ENCODE measurements at places on chromosomes 12 and 14.

- no peak for DNase-seq
Observed at GRCh38 chr12:46534327-46534840, 161.8 kb upstream of the SLC38A2 start.

- no peak for DNase-seq
Observed at GRCh38 chr12:62684570-62685295, 218.1 kb downstream of the MON2 start.

DNA sequence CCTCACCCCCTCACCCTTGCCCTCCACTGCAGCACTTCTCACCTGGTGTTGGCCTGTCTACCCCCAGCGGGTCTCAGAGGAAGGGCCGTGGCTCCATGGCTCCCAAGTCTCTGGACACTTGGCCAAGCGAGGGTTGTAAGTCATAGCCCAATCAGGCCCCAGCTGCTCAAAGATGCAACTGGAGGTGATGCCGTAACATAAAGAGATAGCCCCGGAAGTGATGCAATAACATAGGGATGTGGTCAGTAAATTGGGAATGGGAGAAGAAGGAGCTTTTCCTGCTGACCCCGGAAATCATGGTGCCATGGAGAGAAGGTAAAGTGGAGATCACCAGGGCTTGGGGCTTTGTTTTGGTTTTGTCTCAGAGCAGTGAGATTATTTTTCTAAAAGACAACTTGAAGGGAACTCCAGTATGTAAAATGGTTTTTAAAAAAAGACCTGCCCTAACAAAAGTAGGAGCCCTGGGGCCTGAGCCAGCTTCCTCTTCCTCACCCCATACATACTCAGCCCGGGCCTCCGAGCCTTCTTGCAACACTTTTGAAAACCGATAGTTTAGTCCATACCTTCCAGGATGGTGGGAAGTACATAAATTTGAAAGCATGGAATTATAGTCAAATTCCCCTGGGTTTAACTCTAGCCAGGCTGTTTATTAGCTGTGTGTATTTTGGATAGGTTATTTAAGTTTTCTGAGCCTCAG lies 212.5 kb downstream of the CRADD start:
- peak; percentile 38 for DNase-seq

GRCh38 chr12:54398995-54399793 lies 14.7 kb upstream of the ZNF385A start:
- peak; percentile 86 for DNase-seq

DNA sequence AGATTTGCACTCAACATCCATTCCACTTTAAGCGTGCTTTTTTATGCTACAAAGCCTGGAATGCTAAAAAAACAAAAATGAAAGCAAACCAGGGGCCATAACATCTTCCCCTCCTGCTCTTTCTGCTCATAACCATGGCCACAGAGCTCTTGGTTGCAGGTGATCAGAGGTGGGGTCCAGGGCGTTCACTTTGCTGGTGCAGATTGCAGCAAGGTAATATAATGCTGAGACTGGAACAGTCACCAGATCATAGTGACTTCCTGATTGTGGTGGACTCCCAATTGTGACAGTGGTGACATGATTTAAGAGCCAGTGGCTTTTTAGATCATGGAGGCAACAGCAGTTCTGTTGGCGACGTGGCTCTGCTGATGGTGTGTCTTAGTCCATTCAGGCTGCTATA lies 115.0 kb upstream of the CPM start:
- DNase-seq, result no peak

GRCh38 chr12:14643251-14643650 lies 53.1 kb downstream of the GUCY2C start:
- no peak for DNase-seq

DNA sequence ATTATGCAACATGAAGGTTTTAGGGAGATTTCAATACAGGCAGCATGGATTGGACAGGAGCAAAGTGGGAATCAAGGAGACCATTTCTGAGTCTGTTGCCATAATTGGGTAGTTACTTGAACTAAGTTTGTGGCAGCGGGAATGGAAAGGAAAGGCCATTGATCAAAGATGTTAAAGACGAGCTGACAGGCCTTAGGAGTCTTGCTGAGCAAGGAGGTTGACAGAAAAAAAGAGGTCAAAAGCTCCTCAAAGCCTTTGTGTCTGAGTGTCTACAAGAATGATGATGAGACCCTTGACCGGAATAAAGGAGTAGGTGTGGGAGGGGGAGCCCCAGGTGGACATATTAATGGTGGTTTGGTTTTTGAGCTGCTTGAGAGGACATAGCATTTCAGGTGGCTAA lies 9.4 kb downstream of the PLEKHA5 start:
- DNase-seq, result no peak

GRCh38 chr12:14846876-14847580 lies 3.7 kb upstream of the ART4 start:
- DNase-seq, result no peak

- DNase-seq, result no peak
Observed at GRCh38 chr14:48876806-48877340, 709.3 kb downstream of the RPS29 start.

DNA sequence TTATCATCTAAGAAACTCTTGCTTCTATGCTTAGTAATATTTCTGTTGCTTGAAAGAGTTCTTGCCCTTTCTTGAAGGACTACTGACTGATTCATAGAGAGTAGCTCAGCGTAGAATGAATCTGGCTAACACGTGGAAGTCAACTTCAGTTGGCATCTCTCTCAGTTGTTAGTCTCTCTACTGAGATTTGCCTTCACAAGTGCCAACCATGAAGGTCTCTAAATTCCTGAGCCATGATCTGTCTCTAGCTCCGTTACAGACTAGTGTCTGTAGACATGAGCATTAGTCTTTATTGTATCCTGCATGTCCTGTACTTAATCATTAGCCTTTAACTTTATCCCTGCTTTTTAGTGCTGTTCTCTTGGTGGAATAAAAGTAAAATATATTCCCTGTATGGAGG lies 19.1 kb upstream of the ALX1 start:
- no peak for DNase-seq

GRCh38 chr12:51692016-51692415 lies 101.0 kb downstream of the SCN8A start:
- DNase-seq, result no peak

- DNase-seq, result no peak
Observed at GRCh38 chr12:10088031-10088430, 10.8 kb downstream of the CLEC1A start.

- peak; percentile 98 for DNase-seq
Observed at GRCh38 chr12:10068644-10069043, 30.1 kb downstream of the CLEC1A start.

GRCh38 chr12:39990122-39991101 lies 115.5 kb downstream of the SLC2A13 start:
- DNase-seq, result peak; percentile 19

DNA sequence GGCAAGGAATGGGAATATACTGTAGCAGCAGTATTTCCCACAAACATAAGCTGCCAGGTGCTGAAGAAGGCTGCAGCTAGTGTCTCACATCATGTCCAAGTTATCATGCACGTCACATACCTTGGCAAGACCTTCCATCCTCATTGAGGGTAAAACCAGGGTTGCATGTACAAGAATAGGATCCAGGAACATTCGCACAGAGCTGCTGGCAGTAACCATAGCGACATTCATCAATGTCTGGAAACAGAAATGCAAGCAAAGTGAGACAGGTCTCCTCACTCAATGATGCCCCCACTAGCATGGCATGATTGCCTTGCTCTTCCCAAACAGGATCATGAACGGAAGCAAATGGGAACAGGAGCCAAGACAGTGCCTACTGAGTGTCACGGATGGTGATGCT lies 23.8 kb upstream of the TC2N start:
- DNase-seq, result no peak

DNA sequence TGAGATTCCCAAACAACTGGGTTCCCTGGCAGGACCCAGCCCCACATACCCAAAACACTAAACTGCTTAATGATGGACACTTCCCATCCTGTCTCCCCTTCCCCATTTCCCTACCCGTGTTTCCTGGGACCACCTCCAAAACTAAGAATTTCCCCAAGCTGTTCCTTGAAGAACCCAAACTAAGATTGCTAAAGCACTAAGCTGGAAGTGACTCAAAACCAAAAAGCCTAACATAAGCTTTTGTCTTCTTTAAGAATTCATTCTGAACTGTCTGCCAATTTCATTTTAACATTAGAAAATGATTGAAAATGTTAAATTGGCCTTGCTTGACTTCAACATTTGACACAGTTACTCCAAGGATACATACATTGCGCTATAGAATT lies 29.5 kb upstream of the STAB2 start:
- no peak for DNase-seq

GRCh38 chr14:27015065-27015464 lies 417.2 kb upstream of the NOVA1 start:
- DNase-seq, result no peak

DNA sequence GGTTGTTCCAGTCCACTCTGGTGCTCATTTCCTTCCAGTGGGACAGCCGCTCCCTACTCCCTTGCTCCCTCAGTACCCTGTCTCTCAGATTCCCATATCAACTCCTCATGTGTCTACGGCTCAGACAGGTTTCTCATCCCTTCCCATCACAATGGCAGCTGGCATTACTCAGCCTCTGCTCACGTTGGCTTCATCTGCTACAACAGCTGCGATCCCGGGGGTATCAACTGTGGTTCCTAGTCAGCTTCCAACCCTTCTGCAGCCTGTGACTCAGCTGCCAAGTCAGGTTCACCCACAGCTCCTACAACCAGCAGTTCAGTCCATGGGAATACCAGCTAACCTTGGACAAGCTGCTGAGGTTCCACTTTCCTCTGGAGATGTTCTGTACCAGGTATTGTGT lies 69.9 kb downstream of the RAD52 start:
- no peak for DNase-seq

DNA sequence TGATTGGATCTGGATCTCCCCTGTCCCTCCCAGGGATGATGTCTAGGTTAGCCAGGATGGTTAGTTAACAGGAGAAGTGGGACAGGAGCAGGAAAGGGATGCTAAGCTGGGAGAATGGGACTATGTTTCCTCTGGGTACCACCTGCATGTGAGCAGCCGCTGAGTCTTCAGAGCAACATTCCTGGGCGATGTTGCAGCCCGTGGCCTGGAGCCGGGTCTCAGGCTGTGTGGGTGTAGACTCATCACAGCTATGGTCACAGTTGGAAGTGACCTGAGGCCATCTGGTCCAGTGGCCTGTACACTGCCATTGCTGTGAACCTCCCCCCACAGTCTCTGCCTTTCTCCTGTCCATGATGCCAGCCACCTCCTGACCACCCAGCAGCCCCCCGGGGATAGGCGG lies 422.6 kb downstream of the DPF3 start:
- no peak for DNase-seq

DNA sequence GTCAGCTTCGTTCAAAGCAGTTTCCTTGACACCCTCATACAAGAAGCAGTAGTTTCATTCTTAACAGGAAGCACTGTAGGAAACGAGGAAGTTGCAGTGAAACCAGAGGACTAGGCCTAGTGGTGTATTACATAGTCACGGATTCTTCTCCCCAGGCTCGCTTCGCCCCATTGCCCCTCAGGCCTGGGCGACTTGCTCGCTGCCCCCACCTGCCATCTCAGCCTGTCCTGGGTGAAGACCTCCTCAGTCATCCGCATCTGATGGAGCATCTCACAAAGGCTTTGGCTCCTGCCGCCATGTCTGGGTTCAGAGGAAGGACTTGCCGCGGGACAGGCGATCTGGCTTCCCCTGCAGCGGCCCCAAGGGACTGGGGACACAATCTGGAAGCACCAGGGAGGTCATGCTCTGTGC lies 93.5 kb downstream of the LMNTD1 start:
- peak; percentile 41 for DNase-seq

DNA sequence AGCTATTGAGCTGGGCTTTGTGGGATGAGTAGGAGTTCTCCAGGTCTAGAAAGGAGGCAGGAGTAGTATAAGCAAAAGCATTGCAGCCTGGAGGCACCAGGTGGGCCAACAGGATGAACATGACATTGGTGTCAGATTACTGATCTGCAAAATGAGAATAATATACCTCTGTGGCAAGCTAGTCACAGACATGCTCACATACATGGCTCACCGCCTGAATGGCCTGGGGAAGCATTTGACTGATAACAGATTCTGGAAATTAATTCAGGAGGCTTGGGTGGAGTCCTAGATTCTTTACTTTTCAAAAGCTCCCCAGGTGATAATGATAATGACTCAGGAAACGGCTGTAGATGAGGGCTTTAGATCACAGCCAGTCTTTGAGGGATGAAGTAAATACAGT lies 709 bp downstream of the TCL1B start:
- DNase-seq, result no peak

DNA sequence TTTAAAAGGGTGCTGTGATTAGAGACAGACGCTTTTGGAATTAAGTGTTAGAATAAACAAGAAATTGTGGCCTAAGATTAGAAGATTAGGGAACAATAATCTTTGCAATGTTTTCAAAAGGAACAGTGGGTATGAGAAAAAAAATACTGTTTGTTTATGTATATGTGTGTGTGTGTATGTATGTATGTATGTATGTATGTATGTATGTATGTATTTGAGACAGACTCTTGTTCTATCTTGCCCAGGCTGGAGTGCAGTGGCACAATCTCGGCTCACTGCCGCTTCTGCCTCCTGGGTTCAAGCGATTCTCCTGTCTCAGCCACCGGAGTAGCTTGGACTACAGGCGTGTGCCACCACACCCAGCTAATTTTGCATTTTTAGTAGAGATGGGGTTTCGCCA lies 81.6 kb downstream of the TRAFD1 start:
- no peak for DNase-seq

DNA sequence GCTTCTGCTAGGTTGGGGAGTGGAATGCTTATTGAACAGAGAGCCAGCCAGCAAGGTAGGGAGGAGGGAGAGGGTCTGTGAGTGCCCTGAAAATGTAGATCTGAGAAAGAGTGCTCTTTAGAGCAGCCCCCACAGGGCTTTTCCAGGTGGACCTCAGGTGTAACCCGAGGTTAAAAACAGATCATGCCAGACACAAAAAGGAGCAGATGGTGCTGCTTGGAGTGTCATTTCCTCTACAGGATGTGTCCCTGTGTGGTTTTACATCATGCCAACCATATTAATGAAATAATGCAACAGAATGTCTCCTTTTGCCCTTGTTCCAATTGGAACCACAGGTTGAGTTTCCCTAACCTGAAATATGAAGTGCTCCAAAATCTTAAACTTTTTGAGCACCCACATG lies 6.4 kb downstream of the SUSD6 start:
- no peak for DNase-seq

- no peak for DNase-seq
Observed at GRCh38 chr14:100524933-100525243, 62.3 kb downstream of the BEGAIN start.

- DNase-seq, result no peak
Observed at GRCh38 chr12:71069311-71069710, 88.5 kb downstream of the TSPAN8 start.

DNA sequence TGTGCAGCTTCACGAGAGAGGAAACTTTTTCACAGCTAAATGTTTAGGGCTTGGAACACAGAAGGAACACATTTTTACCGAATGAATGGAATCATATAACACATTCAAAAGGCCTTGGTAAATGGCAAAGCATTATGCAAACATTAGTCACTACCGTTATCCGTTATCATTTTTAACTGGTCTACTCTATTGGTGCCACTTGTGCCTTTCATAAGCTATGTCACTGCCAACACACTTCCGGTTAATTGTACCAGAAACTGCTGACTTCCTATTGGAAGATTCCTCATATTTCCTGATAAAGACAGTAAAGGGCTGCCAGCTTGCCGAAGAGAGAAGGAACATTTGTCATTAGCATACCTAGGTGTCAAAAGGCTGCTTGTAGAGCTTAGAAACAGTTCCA lies 169.2 kb downstream of the APAF1 start:
- DNase-seq, result no peak

GRCh38 chr12:99029511-99030271 lies 384.6 kb downstream of the APAF1 start:
- no peak for DNase-seq

GRCh38 chr12:130220706-130221100 lies 58.4 kb downstream of the FZD10 start:
- DNase-seq, result no peak

All from CD14-positive monocyte (primary cell).